Heart left ventricle (tissue), 16 donors: ENCODE measurements at places on chromosomes 5 and 9.
A peak's percentile ranks its signal among the peaks of the same experiment; 100 is the strongest.

GRCh38 chr5:83368319-83368718 is 103.2 kb upstream of the VCAN start:
- peak; percentile 32 for DNase-seq

- DNase-seq = no peak
Measured at GRCh38 chr5:138698713-138699112, 54.5 kb upstream of the CTNNA1 start.

DNA sequence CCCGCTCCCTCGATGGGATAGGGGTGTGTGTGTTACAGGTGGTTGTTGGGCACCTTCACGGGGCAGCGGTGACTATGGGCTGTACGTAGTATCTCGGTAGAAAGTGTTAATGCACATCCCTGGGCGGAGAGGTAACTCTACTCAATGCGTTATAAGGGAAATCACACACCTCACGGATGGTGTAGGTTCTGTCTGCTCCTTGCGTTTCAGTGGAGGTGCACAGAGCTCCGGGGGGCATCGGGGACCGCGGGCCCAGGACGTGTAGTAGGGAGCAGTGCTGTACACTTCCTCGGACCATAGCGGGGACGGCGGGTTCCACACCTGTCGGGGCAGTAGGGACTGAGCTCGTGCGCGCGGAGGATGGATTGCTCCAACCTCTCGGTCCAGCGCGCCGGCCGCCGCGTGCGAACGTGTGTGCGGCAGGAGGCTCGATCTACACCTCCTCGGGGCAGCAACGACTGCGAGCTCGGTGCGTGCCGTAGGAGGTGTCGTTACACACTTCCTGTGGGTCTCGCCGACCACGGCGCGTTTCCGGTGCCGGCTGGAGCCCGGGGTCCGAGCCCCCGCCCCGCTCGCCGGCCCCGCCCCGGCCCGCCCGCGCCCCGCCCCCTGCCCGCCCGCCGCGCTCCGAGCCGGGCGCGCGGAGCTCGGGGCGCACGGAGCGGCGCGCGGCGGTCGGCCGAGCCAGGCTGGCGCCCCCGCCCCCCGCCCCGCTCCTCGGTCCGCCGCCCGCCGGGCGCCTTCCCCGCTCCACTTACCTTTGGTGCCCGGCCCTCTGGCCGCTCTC is at the start of gene KIAA1958:
Gene KIAA1958, plus strand, starts transcription at position 607 of the 787 bp plus-strand sequence. CDS start 87,254 bp downstream, outside the sequence.
- DNase-seq = peak; percentile 82

DNA sequence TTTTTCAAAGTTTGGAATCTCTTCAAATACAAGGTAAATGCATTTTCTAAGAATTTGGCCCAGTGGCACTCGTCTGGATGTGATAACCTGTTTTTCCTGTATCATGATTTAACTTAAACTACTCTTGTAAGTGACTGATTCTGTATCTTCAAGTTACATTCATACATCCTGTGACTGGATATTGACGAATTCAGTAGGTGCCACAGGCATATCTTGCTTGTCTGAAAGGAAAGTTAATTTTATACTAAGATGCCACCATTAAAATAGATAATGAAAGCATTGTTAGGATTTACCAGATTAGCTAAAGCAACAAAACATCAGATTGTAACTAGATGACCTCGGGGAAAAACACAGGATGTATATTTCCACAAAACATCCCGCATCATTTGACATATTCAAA is 175.3 kb upstream of the ZNF608 start:
- no peak for DNase-seq

DNA sequence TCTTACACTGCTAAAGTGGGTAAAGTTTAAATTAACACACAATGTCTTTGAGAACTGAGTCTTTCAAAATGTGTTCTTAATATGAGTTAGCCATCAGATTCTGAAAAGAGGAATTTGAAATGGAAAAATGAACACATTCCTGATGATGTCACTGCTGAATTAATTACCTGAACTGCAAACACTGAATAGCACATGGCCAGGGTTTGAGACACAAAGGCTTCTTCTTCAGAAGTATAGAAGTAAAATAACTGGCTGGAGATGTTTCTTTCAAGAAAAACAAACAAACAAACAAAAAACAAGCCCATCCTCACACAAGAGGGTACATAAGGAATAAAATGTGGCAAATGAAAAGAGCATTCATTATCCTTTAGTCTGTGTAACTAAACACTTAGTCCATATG is 7.1 kb downstream of the GLIS3 start:
- DNase-seq = no peak

GRCh38 chr5:116605310-116606070 is 30.9 kb upstream of the SEMA6A start:
- peak; percentile 26 for DNase-seq

DNA sequence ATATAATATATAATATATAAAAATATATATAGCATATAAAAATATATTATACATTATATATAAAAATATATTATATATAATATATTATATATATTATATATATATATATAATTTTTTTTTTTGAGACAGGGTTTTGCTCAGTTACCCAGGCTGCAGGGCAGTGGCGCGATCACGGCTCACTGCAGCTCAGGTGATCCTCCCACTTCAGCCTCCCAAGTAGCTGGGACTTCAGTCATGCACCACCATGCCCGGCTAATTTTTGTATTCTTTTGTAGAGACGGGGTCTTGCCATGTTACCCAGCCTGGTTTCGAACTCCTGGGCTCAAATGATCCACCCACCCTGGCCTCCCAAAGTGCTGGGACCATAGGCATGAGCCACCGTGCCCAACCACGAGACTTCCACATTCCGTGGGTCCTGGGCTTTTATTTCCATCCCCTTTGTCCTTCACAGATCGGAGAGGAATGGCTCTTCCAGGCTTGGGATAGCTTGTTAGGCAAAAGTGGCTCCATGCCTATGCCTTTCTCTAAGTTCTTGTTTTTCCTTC is 62.0 kb upstream of the IER5L start:
- peak; percentile 12 for DNase-seq

GRCh38 chr9:89428901-89429890 is 68.7 kb downstream of the SEMA4D start:
- DNase-seq = no peak

DNA sequence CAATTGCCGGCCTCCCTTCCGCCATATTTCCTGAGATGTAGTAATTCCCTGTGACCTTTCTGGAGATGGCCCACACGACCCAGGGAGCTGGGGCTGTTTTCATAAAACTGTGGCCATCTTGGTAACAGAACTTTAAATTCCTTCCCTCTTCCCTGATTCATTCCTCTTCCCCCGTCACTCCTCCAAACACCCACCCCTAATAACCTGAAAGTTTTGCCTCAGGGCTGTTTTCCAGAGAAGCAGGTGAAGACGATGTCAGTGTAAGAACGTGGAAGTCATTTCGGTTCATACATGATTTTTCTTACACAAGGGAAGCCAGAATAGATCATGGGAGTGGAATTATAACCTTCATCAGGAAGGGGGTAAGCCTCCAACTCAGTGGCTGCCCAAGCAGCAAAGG is 40.6 kb upstream of the ANKH start:
- DNase-seq = no peak
